ENCODE measurements at places on chromosomes 2 and 18.
A peak's percentile ranks its signal among the peaks of the same experiment; 100 is the strongest.

DNA sequence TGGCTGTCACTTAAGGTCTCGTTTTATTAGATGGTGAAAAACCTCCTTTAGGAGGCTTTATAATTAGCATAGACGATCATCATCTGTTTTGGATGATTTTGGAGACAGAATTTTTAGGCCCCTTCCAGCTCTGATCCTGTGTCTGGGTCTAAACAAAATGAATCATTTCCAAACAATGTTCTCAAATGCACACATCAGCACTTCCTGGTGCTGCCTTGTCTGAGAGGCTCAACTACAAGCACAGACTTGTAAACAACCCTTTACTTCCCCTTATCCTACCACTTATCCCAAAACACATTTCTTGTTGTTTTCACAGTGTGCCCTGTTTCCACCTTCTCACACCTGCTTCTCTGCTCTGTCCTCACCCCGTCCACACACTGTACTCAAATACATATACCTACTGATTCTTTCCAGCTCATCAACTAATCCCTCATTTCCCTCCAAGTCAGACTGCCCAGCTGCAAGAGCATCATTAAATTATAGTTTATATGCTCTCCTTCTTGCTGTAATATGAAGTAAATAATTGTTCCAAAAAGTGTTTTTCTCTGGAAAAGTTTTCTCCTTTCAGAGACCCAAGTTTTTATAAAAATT lies 71.2 kb upstream of the COL3A1 start:
- DNase-seq, result no peak

- no peak for DNase-seq
Measured at GRCh38 chr2:63121055-63121834, 70.6 kb downstream of the OTX1 start.

DNA sequence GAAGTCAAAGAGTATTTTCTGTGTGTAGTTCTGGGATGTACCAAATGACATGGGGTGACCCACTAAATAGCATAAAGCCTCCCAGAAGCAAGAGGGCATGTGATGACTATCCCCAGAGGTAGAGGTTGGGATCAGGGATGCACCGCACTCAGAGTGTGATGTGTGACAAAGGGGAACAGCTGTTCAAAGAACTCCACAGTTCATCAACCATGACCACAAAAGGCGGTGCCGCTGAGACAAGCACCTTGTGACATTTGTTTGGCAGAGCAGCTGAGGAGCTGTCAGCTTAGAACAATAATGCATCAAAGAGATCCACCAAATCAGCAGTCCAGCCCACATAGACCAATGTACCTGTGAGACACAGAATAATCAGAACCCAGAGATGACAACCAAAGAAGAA lies 81.3 kb downstream of the VWC2L start:
- no peak for DNase-seq

- DNase-seq, result no peak
Measured at GRCh38 chr18:33875029-33875565, 297.1 kb downstream of the ASXL3 start.

DNA sequence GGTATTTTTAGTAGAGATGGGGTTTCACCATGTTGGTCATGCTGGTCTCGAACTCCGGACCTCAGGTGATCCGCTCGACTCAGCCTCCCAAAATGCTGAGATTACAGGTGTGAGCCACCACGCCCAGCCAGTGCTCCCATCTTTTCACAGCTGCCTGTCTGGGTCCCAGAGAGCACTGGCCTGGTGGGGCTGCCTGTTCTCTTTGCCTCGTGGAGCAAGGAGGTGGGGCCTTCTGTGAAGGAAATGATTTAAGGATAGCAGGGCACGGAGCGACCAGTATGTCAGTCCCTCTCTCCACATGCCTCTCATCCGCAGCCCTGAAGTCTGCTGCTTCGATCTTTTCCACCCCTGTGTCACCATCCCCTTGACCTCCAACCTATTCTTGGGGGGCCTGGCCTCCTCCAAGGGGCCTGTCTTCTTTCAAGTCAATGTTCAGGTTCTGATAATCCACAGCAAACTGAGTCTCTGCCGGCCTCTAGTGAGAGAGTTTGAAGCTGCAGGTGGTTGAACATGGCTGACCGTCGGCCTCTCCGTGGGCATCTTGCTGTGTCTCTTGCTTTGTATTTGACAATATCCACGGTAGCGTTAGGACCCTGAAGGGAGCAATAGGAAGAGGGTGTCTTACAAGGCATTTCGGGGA lies 28.2 kb upstream of the GIGYF2 start:
- DNase-seq, result no peak

DNA sequence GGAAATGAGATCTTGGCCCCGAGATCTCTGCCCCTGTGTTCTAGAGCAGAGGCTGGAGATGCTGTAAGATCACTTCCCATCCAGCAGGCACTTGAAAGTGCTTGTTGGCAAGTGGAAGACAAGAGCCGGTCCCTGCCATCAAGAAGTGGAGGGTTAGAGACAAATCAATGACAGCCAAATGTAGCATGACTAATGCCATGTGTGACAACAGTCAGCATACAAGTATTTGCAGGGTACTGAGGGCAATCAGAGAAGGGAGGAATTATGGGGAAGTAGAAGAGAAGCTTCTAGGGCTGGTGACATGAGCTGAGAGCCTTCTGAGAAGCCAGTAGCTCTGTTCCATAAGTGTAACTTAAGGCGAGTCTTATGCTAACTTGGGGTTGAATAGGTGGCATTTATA lies 58.6 kb downstream of the TMEM17 start:
- DNase-seq, result no peak

DNA sequence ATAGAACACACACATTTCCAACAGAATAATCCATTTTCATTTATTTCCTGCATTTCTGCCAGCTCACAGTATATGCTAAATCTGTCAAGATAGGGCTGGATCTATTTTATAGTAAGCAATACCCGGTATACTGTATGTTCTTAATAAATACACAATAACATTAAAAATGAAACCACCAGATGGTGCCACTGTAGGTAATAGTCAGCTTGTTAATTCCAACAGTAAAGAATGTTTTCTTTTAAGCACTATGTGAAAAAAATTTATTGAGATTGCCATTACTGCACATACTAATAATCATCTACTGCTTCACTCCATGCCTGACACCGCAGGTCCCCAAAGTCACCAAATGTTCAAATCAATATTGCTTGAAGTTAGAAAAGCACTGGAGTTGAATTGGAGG lies 131.5 kb upstream of the PGAP1 start:
- DNase-seq, result no peak

GRCh38 chr2:83069724-83070123 lies 1389.4 kb downstream of the SUCLG1 start:
- DNase-seq, result no peak

DNA sequence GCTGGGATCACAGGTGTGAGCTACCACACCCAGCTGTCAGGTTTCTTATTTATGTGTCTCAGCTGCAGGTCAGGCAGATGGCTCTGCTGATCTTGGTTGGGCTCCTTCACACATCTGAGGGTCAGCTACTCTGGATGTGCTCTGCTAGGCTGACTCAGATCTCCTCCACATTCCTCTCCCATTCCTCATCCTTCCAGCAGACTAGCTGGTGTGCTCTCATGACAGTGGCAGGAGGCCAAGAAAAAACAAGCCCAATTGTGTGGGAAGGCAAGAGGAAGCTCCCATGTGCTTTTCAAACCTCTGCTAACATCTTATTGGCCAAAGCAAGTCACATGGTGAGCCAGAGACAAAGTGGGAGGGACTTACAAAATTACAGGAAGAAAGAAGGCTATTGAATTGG lies 11.7 kb upstream of the MSH6 start:
- no peak for DNase-seq

DNA sequence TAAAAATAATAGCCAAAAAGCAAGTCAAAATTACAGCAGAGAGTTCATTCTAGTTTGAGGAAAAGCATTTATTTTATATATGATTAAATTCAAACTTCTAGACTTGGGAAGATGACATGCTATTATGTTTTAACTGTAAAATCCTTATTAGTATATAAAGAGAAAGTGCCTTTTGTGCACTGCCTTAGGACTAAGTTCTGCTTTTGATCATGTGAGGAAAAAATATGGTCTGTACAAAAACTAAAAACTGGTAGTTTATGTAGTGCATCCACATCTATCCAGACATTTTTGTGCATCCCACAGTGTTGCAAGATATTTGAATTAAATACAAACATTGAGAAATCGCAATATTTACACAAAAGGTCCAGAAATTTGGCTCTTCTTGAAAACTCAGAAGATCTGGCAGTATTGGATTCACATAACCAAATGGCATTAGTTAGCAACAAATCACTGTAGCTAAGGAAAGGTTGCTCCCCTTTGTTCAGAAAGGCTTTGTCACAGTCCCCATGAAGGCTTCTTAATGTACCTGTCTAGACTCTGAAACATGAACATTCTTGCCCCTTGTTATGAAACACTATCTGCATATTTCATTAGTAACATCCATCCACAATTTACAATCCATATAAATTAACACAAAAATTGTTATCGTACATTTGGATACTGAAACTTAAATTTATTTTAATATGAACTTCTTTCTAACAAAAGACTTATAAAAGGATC lies 2.2 kb downstream of the MMADHC start:
- DNase-seq, result no peak

GRCh38 chr2:100054426-100054825 lies 88.0 kb downstream of the AFF3 start:
- DNase-seq, result no peak

GRCh38 chr2:67845621-67846369 lies 217.0 kb downstream of the C1D start:
- DNase-seq, result no peak

- DNase-seq, result no peak
Measured at GRCh38 chr2:109660046-109660860, 46.1 kb downstream of the SOWAHC start.

DNA sequence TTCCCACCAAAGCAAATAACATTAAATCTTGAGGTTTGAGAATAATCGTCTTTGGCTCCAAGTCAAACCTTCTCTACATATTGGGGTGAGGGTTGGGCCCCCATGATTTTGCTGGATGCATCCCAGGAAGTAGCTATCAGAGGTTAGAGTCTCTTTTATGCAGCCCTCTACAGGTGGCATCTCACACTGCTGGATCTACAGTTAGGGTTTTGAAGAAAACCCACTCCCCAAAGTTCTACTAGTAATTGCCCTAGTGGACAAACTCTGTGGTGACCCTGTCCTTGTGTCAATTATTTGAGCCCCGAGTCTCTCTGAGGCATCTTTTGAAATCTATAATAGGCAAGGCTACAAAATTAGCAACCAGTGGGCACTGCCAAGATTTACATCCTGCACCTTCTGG lies 15.0 kb upstream of the REG1A start:
- DNase-seq, result no peak

DNA sequence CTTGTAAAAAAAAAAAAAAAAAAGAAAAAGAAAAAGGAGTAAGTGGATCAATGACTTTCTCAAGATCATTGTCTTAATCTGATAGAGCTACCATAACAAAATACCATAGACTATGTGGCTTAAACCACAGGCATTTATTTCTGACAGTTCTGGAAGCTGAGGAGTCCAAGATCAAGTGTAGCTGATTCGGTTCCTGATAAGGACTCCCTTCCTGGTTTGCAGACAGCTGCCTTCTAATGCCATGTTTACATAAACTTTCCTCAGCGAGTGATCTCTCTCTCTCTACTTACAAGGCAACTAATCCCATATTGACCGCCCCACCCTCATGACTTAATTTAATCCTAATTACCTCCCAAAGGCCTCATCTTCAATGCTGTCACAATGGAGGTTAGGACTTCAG lies 36.5 kb upstream of the SIX2 start:
- DNase-seq, result no peak

DNA sequence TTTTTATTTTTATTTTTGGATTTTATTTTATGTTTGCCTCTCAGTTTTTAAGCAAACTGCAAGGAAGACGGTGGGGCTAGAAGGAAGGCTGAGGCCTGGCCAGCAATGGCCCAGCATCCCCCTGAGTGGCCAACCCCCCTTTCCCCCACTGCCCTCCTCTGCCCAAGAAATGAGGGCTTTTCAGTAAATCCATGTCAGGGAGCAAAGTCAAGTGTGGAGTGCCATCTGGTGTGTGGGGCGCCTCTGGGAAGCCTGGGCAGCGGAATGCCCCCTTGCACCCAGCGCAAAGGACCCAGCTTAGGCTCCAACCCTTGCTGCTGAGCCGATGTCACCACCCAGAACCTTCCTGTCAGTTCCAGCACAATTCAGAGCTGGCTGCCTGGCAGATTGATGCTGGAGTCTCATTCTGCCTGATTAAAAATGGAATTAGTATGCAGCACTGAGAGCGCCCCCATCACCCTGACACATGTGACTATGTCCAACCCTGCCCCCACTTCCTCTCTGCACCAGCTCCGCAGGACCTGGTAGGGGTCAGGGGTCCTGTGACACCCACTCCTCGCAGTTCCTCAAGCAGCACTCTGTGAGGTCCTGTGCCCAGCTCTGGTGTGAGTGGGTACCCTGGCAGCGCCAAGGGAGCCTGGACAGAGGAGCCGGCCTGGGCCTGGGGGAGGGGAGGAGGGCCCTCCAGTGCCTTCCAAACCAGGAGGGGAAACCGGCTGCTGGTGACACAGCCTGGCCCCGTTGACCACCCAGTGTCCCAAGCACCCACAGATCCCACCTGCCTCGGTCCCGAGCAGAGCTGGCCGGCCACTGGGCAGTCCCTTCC lies 9.2 kb upstream of the ALPP start:
- DNase-seq, result no peak

GRCh38 chr2:75553935-75554531 lies 6.7 kb downstream of the EVA1A start:
- DNase-seq, result no peak

- DNase-seq, result no peak
Measured at GRCh38 chr2:69482471-69482870, 45.2 kb upstream of the NFU1 start.

GRCh38 chr2:12555012-12555645 lies 161.6 kb upstream of the TRIB2 start:
- peak; percentile 49 for DNase-seq

DNA sequence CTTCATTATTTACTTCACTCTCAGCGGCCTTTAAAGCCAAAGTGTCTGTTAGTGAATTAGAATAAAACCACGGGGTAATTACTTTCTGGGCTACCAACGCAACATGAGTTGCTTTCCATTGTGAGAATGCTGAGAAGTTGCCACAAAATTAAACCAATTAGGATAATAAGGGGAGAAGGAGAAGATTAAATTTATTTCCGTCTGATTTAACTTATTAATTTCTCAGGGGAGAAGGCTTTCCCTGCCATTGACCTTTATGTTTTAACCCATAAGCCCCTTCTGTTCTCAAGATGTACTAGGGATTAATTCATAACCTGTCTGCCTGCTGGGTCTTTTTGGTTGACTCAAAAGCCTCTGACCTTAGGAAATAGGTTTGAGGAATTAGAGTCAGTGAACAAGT lies 42.3 kb upstream of the IGFBP5 start:
- no peak for DNase-seq

- no peak for DNase-seq
Measured at GRCh38 chr2:216485237-216485636, 13.4 kb upstream of the RPL37A start.

GRCh38 chr2:191150600-191151330 lies at the start of gene STAT4:
Gene STAT4 (minus strand): TSS chr2:191150994. CDS start chr2:191148203, 2,791 bp downstream.
- peak; percentile 86 for DNase-seq

Data from stimulated activated naive CD8-positive, alpha-beta T cell treated with anti-CD3 and anti-CD28 coated beads, Interleukin-15, Interleukin-2, amounts not matched to agents 100 U/mL and 50 U/mL, for 24 hours (primary cell).